HS-27A (cell line): ENCODE measurements at places on chromosomes 2 and 18.

DNA sequence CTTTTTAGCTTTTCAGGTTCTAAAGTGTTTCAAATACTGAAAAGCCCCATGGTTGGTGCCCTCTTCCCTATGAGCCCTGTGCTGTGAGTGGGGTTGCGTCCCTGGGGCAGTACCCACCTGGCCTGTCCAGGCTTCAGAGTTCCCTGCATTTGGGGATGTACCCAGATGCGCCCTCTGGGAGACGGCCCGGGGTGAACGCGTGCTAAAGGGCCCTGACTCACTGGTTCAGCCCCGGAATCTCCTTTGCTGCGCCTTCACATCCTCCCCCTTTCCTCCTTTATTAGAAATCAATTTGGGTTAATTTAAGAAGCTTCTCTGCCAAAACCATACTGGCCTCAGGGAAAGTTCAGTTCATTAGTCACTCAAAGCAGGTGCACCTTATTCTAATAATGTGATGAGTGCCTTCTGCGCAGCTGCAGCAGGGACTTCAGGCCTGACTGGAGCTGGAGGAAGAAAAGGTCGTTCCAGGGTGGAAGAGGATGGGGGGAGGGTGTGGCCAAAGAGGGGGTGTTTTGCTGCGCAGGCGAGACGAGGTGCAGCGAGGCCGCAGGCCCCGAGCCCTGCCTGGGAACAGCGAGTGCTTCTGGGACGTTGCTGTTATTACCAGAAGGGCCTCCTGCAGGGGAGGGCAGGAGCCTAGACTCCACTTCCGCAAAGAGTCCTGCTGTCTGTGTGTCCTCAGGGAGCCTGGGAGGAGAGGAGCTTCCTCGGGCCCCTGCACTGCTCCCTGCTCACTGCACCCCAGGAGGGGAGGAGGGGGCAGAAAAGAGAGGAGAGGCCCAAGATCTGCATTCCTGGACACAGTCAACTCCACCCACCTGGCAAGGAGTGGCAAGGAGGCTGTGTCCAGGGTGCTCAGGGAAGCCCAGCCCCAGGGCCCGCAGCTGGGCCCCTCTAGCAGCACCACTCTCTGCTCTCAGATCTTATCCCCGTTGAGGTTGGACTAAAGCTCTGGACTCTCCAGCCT is 223.2 kb upstream of the PXDN start:
- DNase-seq: no peak

DNA sequence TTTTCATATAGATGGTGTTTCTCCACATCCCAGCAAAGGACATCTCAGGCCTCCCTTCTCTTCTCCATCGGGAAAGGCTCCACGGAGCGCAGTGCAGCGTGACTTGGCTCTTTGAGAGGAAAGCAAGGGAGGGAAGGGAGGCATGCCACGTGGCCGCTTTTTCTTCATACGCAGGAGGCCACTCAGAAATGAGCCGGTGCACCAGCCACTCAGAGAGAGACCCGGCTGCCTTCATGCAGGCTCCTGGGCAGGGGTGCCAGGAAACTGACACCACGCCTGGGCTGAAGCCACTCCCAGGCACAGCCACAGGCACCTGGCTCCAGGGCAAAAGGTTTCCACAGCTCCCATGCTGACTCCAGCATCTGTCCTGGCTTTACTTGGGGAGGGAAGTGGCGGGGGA is 11.1 kb upstream of the LOXHD1 start:
- DNase-seq: no peak

GRCh38 chr2:64538764-64539433 is 14.8 kb downstream of the AFTPH start:
- no peak for DNase-seq

DNA sequence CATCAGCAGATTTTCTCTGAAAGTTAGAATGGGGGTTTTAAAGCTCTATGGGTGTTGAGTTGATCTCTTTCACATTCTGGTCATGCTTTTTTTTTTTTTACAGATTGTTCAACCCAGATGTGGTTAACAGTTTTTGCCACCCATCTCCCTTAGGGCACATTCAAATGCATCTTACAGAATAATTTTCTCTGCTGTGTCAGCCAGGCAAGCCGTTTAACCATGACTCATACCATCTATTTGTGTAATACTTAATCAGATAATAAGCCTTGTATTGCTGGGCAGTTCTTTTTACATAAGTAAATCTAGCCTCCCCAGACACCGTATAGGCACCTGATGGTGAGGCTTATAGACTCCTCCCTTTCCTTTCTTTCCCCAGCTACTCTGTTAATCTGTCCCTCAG is 62.0 kb downstream of the TGIF1 start:
- peak; percentile 20 for DNase-seq

DNA sequence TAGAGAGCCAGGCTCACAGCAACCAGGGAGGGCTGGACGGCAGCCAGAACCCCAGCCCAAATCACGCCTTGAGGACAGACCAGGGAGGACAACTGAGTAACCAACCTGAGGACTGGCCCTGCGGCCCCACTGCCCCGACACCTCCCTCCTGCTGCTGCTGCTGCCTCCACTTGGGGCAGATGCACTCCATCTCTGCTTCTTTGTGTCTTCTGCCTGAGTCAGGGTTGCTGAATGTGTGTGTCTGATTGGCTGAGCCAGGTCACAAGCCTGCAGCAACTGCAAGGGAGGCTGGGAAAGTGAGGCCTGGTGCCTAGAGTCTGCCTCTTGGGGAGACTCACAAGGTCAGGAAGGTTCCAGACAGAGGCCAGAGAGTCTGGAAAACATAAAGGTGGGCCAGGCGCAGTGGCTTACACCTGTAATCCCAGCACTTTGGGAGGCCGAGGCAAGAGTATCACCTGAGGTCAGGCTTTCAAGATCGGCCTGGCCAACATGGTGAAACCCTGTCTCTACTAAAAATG is 83.4 kb downstream of the ZFP36L2 start:
- DNase-seq: no peak

DNA sequence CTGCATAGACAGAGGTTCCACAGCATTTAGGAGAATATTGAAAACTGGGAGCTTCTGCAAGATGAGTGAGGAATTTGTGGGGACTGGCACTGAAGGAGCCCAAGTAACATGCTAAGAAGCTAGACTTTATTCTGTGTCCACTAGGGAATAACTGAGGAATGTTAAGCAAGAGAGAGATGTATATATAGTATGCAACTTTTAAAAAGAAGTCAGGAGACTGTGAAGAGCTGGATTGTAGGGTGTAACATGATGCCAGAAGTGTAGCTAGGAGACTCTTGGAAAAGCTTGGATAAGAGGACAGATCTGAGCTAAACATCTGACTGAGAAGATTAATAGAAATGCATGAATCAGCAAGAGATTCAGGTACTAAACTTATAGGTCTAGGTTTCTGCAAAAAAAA is 270.6 kb upstream of the MMADHC start:
- DNase-seq: no peak
